HT1080 (cell line): ENCODE measurements at places on chromosomes 3 and 15. TPM values are rescaled to one million over a fixed set of nuclear protein-coding genes. Genes with fewer than 3 reads are reported as not detected.

- DNase-seq = no peak
These were observed 101.9 kb upstream of the KCNH8 start for GRCh38 chr3:19046440-19046839.

Gene PIF1
- 15.3 and 15.6 TPM in 2 replicates for total RNA-seq

- DNase-seq = no peak
These were observed 189.8 kb downstream of the MBNL1 start for GRCh38 chr3:152458376-152459117.

DNA sequence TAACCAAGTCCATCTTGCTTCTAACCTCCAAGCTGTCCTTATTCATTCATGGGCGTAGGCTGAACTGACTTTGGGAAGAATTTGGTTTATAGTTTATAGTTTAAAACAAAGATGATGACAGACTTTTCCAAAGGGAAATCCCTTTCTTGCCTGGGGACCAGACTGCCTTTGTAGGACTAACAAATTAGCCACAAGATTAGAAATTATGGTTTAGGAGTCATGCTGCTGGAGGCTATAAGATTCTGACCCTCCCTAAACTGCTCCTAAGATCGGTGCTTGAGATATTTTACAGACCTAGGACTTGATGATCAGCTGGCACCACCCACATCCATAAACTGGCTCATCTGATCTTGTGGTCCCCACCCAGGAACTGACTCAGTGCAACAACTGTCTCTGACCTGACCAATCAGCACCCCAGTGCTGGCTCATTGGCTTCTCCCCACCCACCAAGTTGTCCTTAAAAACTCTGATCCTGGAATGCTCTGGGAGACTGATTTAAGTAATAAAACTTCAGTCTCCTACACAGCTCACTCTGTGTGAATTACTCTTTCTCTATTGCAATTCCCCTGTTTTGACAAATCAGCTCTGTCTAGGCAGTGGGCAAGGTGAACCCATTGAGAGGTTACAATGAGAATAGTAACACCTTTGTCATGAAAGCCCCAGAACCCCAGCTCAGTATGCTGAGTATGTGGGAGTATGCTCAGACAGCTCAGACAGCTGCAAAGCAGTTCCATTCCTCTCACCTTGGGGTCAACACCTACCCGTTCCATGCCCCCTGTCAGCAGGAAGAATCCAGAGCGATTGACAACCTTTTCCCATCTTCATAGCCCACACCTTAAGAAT, 51.6 kb upstream of the C15orf39 start:
- DNase-seq = peak; percentile 66

GRCh38 chr15:52010633-52011595, 8.1 kb upstream of the MAPK6 start:
- peak; percentile 80 for DNase-seq
